ENCODE measurements at places on chromosomes 5 and 9.

GRCh38 chr5:34682926-34683623, 26.9 kb downstream of the RAI14 start:
- DNase-seq = no peak

DNA sequence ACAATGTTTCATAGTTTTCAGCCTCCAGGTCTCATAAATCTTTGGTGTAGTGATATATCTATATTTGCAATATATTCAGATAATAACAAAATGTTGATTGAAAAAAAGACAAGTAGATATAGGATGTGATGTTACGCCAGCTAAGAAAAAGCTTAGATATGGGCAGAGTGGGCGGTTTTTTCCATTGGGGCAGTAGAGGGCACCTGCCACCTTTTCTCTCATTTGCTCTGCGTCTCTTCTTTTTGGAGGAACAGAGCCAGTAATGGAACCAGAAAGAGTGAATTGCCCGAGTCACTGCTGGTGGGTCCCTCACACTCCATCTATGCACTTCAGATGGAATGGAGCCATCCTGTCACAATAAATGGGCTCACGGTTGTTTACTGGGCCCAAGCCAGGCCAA, 62.1 kb upstream of the FANCC start:
- no peak for DNase-seq

DNA sequence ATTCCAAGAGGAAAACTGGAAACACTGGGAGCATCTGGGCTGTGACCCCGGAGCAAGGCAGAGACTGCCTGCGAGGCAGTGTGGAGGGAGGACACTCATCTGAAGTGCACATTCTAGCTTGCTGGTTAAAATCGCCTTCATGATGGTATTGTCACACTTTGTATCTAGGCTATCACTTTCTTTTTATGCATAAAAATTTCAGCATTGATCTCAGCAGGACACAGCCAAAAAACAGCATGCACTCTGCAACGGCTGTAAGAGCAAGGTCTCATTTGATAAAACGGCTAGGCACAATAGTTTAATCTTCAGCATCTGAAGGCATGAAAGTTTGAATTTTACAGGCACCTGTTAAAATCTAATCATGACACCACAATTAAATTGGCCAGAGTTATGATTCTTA, 110.8 kb upstream of the IRX1 start:
- no peak for DNase-seq

DNA sequence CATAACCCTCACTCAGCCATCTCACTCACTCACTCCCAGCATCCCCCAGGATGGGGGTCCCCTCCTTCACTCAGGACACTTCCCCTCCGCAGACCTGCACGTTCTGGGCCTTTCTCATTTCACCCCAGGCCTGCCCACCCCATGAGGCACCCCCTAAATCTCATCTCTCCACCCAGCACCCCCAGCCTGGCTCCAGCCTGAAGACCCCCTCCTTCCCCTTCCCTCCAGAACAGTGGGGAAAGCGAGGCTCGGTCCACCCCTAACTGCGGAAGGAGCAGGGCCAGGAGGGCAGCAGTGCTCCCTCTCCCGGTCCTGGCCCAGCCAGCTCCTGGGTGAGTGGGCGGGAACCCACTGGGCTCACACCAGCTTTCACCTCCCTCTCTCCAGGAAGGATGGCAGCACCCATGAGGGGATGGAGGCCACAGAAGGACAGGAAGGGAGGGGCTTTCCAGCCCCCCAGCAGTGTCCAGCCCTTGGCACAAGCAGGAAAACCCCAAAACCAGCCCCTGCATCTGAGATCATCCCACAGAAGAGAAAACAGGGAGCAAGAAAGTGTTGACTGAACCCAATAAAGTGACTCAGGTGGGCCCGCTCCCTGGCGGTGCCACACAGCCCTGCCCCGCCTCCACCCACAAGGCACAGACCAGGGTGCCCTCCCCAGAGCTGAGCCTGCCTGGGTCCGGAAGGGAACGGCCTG, 55.0 kb downstream of the LRSAM1 start:
- DNase-seq = no peak

GRCh38 chr5:126377424-126377823, 45.8 kb upstream of the GRAMD2B start:
- no peak for DNase-seq

GRCh38 chr9:18127499-18127875, 346.5 kb upstream of the ADAMTSL1 start:
- no peak for DNase-seq

DNA sequence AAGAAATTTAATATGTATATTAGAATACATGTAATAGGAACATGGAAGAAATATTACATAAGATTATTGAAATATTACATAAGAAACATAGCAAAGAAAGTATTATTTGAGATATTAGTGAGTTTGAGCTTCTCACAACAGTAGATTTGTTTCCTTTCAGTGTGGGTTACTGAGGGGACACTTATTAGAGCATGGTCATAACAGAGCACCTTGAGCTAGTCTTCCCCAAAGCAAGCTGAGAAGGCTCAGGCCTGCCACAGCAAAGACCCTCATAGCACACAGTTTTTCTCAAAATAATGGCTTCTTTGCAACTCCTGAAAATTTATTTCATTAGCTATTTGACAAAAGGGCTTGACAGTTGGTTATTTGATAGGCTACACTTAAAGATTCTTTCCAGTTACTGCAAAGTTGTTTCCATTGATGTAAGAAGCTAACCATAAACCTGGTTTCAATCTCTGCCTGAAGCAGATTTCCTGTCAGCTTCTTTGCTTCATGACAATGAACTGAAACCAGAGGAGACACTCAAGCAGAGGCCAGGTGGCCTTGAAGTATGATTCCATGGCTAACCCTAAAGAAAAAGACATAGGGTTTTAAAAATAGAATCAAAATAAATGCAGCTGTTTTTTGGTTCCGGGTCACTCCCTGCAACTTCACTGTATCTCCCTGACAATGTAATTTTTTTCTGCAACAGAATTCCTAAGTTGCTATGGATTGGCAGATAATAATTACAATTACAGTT, 68.6 kb downstream of the ERMP1 start:
- DNase-seq = no peak

DNA sequence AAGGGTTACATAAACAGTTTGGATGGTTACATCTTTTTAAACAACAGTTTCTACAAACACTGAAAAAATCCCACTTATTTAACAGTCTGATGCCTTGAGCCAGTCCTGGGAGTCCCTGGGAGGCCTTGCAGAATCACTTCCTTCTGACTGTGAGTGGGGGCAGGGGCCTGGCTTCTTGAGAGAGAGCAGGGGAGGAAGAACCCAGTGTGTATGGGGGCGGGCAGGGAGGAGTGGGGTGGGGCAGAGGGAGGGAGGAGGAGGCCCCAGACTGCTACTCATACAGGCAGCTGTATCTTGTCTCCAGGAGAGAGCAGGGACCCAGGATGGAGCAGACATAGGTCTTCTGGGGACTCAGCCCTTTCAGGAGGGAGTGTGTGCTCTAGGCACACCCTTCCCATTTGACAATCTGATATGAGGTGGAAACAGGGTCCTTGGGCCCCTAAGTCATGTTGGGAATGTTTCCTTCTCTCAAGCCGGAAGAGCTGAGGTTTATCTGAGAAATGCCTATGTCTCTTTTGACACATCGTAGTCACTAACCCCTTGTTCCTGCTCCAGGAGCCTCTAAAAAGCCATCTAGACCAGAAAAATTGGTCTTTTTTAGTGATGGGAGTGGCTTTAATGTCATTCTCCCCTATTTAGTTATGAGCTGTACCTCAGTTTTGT, 52.8 kb downstream of the IRF1 start:
- no peak for DNase-seq

GRCh38 chr9:126791406-126792230, 13.2 kb upstream of the ZBTB43 start:
- DNase-seq = no peak

- DNase-seq = no peak
Observed at GRCh38 chr5:100496296-100496695, 38.9 kb upstream of the FAM174A start.

- DNase-seq = no peak
Observed at GRCh38 chr9:113564498-113565237, 101.1 kb downstream of the RGS3 start.

DNA sequence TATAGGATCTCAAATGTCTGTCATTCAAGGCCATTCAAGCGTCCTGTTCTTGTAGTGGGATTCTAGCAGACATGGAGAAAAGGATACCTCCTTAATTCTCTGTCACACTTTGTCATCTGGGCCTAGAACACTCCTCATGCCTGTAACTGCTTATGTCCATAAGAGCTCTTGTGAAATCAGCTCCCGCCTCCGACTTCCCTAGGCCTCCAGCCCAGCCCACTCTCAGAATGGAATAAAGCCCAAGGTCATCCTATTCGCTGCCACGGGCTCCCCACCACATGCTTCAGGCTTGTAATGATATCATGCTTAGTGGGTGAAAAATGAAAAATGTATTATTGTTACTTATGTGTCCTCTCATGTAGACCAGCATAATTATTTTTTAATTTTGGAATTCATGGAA, 632.5 kb downstream of the ISL1 start:
- no peak for DNase-seq

DNA sequence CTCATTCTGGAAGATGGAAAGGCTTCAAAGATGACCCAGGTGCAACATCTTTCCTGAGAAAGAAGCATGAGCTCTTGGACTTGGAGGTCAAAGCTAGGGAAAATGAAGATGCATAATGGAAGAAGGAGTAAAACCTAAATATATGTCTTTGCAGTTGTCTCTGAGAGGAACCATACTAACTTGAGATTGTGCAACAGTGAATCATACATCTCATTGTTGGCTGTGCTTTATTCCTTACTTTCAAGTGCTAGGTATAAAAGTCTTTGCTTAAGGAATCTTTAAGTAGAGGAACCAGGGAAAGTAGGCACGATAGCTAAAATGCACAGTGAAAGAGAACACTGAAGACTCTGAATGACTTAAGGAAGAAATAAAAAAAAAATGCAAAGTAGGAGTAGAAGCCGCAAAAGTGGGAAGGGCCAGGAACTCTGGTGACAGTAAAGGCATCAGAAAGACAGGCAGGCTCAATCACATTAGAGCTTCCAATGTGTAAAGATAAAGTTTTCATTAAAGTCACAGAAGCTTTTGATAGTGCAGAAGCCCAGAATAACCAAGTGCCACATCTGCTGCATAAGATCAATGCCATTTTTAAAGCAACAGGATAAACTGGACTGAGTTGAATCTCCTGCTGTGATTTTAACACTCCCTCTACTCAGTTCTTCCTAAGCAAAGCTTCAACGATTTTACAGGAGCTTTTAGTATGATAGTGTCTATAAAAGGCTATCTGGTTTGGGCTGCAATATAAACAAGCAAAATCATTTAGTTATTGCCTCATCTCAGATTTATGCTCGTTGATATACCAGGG, 432.3 kb upstream of the EDIL3 start:
- DNase-seq = no peak

DNA sequence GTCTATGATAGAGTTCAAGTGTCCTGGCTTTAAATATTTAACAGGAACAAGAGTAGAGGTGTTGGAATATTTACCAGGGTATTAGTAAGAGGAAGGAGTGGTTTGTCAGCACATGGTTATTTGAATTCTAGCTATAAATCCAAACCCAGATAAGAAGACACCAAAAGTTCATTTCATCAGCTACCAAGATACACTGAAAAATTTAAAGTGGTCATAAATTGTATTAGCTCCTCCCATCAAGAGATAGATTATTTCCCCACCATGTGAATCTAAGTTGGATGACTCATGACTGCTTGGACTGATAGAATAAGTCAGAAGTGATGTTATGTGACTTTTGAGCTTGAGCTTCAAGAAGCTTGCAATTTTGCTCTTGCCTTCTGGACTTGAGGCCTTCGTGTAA, 72.1 kb upstream of the GRAMD2B start:
- no peak for DNase-seq

GRCh38 chr5:150778517-150779396, at the start of gene SMIM3:
Gene SMIM3, plus strand, starts transcription at chr5:150778757. Its CDS starts 16,684 bp downstream, at chr5:150795441.
- no peak for DNase-seq

DNA sequence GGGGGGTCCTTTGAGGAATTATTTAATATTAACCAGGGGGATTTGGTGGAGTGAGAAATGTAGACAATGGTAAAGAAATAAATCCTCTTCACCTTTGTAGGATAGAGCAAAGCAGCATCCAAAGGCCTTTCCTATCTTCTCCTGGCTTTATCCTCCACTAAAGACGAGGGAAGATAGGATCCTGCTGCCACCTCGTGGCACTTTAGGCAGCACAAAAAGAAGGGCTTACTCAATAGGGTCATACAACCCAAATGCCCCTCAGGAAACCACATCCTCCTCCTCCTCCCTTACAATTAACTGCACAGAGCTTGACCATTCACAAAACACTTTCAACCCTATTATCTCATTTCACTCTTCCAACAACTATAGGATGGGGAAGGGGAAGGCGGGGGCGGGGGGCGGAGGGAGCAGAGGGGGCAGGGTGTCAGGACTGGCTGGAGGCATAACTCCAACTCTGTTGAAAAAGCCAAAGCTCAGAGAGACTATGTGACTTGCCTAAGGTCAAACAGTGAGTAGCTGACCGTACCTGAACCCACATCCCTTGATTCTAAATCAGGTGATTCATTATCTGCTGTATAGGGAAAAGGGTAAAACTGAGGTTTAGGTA, 45.4 kb upstream of the MYOT start:
- no peak for DNase-seq

GRCh38 chr5:59893429-59894227, at the start of gene PDE4D:
Gene PDE4D, minus strand, starts transcription at chr5:59893726.
- DNase-seq = no peak

DNA sequence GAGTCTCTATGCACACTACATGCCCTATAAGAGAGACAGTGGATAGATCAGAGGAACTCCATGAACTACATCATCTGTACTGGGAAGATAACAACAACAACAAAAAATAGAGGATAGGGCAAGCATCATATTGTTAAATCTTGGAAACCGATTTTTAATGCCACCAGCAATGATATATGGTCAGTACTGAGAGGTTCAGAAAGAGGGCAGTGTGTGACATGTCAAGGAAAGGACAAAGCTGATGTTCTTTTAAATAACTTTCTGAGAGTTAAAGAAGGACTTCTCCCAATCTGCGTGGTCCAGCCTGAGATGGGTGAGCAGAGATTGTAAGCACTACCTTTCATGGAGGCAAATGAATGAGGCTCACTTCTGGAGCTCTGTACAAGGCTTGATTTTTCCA, 62.0 kb upstream of the PHF24 start:
- no peak for DNase-seq

DNA sequence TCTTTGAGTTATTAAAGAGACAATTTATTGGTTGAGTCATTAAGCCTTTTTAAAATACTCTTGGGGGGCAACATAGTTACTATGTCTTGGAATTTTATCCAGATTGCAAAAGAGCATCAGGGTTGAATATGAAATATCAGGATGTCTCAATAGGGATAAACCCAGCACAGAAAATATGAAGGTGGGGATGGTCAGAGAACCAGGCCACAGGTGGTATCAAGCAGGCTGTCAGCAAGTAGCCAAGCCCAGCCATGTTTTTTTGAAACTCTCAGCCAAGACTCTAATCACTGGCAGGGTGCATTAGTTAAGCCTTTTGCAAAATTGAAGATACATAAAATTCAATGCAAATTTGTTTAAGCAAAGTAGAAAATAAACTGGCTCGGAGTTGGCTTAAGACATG, 468.9 kb downstream of the DTWD2 start:
- DNase-seq = no peak

- DNase-seq = no peak
Observed at GRCh38 chr5:39024884-39025283, 49.3 kb downstream of the RICTOR start.

DNA sequence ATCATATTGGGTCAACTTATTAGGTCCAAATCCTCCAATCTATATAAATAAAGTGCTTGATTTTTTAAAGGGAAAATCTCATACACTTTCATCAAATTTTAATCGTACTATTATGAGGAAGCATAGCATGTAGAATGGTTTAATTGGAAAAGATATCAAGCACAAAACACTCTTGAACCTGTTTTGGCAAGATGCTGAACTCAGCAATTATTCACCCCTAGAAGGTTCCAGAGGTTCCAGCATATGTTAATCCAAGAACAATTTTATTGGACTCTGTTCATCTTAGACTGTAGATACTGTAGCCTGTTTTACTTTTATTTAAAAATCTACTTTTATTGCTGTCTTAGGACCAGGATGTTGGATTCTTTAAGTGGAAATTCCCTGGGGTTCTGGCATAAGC, 92.4 kb upstream of the LHFPL2 start:
- DNase-seq = no peak
